ENCODE measurements at places on chromosomes 1 and 21. TPM values are rescaled to one million over a fixed set of nuclear protein-coding genes. Genes with fewer than 3 reads are reported as not detected.

DNA sequence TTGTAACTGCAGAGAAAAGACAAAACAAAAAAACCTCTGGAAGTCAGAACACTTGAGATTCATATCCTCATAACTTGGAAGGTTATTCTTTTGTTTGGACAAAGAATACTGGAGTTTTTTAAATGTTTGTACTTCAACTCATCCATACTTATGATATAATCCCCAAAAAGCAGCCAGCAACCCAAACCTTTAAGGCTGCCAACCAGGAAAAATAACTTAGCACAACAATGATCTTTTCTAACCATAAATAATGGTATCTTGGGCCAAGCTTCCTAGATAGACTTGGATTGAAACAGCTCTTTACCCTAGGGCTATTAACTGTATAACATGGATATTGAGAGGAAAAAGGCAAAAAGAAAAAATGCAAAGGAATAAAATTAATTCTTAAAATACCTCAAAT is 335.1 kb downstream of the LTN1 start:
- DNase-seq: no peak

Gene ARHGEF16
- total RNA-seq: not detected

Gene SPRR1A
- total RNA-seq: not detected

Gene GPR161
- 0.20 TPM for total RNA-seq

Gene MAP1LC3C
- not detected for total RNA-seq

DNA sequence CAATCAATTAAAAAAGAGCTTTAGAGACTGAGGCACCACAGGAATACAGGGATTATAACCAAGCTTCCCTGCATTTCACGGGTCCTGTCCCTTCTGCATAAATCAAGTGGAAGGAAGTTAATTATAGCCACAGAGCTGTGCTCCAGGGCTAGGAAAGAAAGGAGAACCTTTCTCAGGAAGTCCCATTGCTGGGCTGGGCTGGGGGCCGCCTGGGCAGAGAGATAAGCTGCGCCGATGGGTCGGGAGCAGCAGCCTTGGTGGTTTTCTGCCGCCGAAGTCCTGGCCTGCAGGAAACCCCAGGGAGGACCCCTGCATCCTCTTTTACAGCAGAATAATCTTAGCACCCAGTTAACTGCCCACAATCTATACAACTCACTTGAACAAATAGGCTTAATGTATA is 12.6 kb upstream of the CD34 start:
- no peak for DNase-seq

Gene ANP32E
- 115 TPM for total RNA-seq
